CD4-positive, alpha-beta memory T cell (primary cell): ENCODE measurements at places on chromosomes 1 and 21. TPM values are rescaled to one million over a fixed set of nuclear protein-coding genes. Genes with fewer than 3 reads are reported as not detected.

The RGS7 gene
- not detected for total RNA-seq

The TMPRSS3 gene
- 3.2 TPM for total RNA-seq

GRCh38 chr1:53627666-53628065 lies 111.3 kb downstream of the GLIS1 start:
- DNase-seq: no peak

- DNase-seq: no peak
These were observed 98.6 kb downstream of the OLFM3 start for GRCh38 chr1:101898137-101898536.

DNA sequence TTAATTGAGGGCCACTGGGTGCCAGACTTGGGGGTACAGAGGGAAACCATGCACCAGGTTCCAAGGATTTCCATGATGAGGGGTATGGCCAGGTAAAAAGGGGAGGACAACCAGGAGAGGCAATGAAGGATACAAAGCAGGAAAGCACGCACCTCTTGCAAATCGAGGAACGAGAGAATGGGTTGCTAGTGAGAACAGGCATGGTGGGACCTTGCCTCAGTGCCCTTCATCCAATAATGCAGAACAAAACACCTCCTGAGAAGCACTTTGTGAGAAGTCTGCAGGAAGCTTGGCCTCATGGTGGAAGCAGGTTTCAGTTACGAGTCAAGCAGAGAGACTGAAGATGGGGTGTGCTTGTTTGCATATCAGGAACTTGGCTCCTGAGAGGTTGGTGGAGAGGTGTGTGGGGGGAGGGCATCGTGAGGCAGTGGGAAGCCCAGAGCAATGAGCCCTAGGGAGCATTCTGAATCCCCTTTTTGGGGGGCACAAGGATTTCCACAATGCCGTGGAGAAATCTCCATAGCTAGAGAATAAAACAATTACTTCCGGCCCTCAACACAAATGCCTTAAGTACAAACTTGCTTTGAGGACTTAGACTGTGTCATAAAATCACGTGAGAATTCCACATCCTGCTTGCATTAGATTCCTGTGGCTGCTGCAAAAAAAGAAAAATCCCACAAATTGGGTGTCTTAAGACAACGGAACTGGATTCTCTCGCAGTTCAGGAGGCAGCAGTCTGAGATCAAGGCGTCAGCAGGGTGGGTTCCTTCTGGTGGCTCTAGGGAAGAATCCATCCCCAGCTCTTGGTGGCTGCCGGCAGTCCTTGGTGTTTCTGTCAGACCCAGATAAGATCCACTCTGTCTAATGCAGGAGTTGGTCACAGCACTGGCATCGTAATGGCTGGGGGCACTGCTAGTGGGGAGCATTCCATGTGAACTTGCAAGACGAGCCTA lies 54.9 kb upstream of the BACE2 start:
- peak; percentile 17 for DNase-seq

The NFASC gene
- total RNA-seq: not detected

DNA sequence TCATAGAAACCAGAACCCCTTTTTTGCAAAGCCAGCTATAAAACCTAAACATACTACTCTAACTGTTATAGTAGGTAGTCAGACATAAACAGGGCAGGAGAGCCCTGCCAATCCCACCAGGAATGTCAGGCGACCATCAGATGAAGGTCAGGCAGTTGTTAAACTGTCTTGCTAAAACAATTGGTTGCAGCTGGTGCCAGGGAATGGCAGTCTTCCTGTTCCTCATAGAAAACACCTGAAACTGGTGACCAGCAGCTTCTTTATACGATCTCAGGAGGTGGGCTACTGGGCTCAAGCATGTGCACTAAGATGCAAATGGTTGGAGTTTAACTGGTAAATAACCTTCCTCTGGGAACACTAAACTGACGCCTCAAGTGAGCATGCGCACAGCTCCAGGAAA lies 224.1 kb downstream of the COL11A1 start:
- DNase-seq: no peak

DNA sequence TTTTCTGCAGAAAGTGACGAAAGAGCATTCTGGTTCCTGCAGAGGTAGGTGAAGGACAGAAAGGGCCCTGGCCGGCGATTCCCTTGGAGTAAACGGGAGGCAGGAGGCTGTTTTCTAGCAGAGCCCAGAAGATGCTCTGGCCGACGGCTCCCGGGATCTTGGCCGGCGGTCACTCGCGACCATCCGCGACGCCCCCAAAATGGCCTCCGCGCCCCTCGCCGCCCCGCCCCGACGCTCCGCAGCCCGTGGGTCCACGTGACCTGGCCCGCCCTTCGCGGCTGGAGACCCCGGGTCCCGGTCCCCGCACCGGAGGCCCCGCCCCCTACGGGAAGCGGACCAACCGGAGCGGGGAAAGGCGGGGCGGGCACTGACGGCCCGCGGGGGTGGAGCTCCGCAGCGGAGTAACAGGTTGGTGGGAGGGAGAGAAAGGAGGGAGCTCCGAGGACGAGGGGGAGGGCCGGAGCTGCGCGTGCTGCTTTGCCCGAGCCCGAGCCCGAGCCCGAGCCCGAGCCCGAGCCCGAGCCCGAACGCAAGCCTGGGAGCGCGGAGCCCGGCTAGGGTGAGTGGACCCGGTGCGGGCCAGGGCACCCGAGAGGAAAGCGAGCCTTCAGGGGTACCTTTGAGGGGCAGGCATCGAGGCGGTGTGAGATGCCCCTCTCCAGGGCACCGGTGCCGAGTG lies at the start of gene CGN:
TSS of gene CGN (plus strand) at position 431 of the 679 bp plus-strand sequence. CDS start 7,133 bp downstream, outside the sequence.
- peak; percentile 86 for DNase-seq

The CLCA4 gene
- total RNA-seq: not detected

DNA sequence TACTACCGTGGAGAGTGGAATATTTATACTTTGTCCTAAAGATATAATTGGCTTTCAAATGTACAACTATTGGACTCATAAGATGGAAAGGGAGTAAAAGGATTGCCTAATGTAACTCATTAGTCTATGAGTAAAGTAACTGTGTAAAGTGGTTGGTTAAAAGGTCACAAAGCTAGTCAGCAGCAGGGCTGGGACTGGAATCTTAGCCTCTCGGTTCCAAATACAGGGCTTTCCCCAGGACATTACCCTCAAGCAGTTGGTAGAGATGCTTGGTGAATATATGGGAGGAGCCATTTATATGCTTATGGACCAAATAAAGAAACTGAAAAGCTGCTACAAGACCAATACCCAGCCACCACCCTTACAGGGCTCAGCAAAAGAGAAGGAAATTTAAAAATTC lies 283.7 kb downstream of the HLX start:
- no peak for DNase-seq

DNA sequence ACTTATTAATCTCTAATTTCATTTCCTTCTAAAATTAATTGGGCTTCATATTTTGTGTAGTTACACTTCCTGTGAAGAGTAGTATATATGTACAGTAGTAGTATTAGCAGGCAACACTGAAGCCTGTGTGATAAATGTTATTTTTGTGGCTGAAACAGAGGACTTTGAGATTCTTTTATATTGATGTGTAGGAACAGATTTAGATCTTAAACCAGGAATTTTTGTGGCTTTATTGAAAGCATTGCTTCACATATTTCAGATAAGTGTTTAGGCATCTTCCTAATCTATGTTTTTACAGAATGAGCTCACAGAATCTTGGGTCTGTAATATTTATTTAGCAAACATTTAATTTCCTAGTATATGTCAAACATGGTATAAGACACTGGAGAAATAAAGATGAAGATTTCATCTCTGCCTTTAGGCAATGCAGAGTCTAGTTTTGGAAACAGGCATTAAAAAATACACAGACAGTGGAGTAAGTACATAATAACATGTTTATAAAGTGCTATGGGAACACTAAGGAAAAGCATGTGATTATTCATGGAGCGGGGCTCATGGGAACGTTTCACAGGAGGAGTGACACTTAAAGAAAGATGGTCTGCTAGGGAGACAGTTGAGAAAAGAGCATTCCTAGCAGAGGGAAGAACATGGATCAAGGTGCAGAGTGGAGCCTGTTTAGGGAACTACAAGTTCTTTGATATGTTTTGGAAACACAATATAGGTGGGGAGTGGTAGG lies 52.7 kb downstream of the MIGA1 start:
- DNase-seq: no peak

DNA sequence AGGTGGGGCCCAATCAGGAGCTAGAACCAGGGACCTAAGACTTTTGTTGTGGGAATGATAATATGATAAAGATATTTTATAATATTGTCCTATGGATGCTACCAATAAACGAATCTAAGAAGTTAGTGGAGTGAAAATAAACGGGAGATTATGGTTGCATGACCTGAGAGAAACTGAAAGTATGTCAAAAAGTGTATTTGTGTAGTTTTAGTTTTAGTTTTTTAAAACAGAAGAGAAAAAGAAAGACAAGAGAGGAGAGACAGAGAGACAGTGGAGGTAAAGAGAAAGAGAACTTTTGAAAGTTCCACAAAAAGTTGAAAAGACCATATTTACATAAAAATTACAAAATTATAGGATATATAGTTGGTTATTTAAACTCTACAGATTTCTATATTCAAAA lies 64.1 kb upstream of the TMPRSS15 start:
- DNase-seq: no peak

The LORICRIN gene
- not detected for total RNA-seq

- no peak for DNase-seq
These were observed 83.9 kb downstream of the PCNX2 start for GRCh38 chr1:233211595-233211994.

DNA sequence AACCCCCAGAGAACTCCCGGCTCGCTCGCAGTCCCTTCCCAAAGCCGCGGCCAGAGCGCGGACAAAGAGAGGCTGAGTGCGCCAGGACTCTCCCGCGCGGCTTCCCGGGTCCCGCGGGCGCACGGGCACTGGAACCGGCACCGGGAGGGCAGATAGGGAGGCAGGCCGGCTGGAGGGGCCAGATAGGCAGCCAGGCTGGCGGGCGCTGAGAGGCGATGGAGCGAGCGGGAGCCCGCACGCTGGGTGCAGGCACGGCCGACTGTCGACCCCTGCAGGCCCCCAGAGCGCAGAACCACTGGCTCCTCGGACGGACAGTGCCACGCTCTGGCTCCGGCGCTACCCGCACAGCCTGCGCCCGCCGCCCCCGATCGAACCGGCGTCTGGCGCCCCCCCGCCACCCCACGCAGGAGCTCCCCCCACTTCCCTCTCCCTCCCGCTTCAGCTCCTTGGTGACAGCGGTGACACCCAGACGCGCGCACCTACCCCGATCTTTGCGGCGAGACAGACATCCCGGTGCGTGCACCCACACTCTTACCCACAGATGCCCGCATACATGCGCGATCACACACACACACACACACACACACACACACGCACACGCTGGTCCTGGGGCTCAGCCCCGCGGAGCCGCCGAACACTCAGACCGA lies 534 bp downstream of the SLC6A9 start:
- DNase-seq: peak; percentile 53

GRCh38 chr21:33968080-33968994 lies 52.7 kb upstream of the ATP5PO start:
- peak; percentile 17 for DNase-seq

The GUCA2B gene
- not detected for total RNA-seq

The C8B gene
- total RNA-seq: not detected

GRCh38 chr1:98417820-98418219 lies 243.7 kb upstream of the SNX7 start:
- no peak for DNase-seq

The STYXL2 gene
- total RNA-seq: not detected

GRCh38 chr1:20358761-20359263 lies 68.1 kb downstream of the VWA5B1 start:
- no peak for DNase-seq

GRCh38 chr1:215612391-215612790 lies 45.3 kb downstream of the KCTD3 start:
- DNase-seq: no peak

DNA sequence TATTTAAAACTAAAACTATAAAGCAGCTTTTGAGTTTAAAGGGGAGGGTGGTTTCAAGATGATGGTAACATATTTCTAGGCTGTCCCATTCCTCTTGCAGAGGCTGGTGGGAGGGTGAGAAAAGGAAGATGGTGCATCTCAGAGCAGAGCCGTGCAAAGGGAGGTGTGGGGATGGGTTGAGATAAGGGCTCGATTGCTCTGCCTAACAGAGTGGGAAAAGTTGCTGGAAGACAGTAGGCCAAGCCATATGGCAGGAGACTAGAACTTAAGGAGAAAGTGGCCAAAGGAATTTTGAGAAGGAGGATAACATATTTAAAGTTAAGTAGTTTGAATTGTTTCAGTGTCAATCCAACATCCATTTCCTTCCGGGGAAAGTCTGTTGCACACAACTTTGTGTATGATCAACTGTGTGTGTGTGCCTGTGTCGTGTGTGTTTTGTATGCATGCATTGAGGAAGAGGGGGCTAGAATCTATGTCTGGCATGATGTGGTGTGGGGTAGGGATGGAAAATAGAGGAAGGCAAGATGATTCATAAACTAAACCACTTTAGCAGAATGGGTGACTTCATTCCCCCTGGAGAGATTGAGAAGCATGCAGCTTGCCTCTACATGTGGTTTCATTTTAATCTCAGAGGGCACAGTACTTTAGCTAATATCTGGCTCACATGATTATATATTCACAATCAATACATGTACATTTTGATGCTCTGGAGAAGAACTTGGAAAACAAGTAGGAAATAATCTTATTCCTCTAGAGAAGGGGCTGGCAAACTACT lies 145.0 kb upstream of the DNAH14 start:
- DNase-seq: no peak

The AVPR1B gene
- not detected for total RNA-seq

GRCh38 chr1:167270349-167271092 lies 49.8 kb downstream of the POU2F1 start:
- DNase-seq: no peak

GRCh38 chr1:170267317-170267716 lies 121.6 kb downstream of the NTMT2 start:
- no peak for DNase-seq

DNA sequence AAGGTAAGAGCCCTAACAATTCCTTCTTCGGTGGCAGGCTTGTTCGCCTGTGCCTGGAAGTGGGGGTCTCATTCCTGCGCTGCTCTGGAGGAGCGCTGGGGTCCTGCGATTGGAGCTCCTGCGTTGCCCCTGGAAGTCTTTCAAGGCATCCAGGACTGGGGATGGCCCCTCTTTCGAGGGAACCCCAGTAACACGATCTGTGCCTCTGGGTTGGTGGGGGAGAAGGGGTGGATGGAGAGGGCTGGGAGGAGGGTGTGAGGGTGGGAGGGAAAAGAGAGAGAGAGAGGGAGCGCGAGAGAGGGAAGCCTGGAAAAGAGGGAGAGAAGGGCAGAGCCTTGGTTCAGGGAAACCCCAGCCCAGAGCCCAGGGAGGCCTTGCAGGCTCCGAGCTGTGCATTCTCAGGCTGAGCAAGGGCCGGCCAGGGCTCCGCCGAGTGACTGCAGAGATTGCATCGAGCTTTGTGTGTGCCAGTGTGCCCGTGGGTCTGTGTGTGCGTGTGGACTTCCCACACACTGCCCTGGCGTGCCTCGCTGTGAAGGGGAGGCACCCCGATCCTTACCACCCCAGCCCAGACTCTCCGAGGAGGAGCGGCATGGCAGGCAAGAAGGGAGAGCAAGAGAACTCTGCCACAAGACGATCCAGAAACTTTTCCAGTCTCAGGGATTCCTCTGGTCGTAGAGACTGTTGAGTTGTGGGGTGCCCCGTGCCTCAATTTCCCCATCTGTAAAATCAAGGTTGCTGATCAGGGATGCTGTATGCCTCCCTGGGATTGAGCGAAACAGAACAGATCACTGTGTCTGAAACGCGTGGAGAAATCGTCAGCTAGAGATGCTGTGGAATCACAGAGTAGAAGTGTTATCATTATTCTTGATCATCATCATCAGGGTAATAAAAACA lies 619 bp downstream of the BCL9 start:
- DNase-seq: no peak
